ENCODE measurements at places on chromosomes 3 and 15.

GRCh38 chr3:181066143-181067087 lies 76.9 kb upstream of the DNAJC19 start:
- no peak for DNase-seq

GRCh38 chr3:177618873-177619733 lies 421.8 kb upstream of the TBL1XR1 start:
- DNase-seq = no peak

- DNase-seq = no peak
Measured at GRCh38 chr3:21621181-21621651, 129.8 kb downstream of the ZNF385D start.

DNA sequence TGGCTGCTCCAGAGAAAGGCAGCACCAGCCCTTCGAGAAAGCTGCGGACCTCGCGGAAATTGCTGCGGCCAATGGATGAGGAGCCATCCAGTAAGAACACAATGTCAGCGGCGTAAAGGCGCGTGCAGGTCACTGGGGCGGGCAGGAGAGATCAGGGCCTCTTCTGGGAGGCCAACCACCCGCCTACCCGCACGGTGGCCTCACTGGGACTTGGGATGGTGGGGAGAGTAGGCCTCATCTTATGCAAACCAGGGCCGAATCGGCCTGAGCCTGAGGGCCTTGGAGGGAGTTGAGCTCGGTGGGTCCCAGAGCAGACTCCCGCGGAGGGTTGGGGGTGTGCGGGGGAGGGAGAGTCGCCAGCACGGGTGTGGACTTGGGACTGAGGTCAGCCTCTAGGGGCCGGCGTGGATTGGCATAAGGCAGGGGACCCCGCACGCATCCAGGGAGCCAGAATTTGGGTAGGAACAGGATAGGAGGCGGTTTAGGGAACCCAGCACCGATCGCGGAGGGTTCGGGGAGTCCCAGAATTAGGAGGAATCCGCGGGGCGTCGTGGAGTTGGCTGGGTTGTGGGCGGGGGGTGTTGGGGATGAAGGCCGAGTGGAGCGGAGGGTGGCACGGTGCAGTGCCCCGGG lies 596 bp downstream of the COL7A1 start:
- peak; percentile 27 for DNase-seq

DNA sequence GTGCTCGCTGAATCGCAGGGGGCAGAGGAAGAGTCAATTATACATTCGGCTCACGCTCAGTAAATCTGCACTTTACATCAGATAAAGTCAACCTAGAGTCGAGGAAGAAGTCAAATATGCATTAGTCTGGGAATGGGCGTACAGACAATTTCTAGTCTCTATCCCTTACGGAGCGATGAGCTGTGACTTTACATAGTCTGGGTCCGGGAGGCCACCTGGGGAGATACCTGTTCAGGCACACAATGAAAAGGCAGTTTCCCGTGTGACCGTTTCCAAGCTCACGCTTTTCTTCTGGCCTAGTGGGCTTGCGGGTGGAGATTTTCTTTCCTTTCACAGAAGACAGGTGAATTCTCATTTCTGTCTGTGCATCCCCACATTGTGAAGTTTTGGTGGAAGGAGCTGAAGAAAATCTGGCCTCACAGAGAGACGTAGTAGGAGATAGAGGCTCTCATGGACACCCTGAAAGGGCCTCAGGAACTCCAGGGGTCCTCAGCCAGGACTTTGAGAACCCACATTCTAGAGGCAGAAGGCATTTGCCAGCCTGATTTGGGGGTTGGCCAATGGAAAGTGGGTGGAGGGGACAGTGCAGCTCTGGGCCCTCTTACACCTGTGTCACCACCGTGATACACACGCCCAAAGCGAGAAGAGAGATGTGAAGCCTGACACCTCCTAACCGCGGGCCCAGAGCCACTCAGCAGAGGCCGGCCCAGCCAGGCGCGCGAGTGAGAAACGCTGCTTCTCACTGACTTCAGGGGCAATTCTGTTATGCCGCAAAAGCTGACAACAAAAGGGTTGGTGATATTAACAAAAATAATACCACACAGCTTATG lies 10.7 kb upstream of the OCA2 start:
- DNase-seq = no peak

DNA sequence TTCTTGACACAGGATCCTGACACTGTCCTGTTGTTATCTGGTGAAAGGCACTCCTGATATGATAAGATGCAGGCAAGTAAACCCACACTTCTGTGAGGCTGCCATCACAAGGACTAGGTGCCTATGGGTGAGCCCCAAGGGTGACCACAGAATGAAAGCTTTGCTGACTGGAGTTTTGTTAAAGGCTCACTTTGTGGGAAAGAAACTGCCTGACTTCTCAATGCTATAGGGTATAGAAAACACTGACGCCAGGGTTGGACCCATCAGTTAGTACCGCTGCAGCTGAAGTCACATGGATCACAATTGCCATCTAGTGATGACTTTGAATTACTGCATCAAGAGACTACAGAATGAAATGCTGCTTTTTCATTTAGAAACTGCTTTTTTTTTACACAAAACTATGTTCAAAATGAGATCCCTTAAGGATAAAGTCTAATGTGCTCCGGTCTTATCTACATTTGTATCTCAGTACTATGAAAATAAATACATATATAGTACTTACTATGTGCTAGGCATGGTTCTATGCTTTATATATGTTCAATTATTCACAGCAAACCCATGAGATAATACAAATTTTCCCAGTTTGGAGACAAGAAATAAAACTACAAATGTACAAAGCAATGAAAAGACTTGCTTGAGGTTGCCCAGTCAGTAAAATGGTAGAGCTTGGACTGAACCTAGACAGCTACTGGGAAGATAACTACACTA lies 64.2 kb upstream of the CMSS1 start:
- peak; percentile 5 for DNase-seq

- DNase-seq = no peak
Measured at GRCh38 chr3:58567251-58567515, 10.0 kb downstream of the FAM107A start.

Measured in suppressor macrophage (primary cell).